Activated CD4-positive, alpha-beta T cell treated with anti-CD3 and anti-CD28 coated beads for 48 hours (primary cell): ENCODE measurements at places on chromosomes 11 and 22.
A peak's percentile ranks its signal among the peaks of the same experiment; 100 is the strongest.

DNA sequence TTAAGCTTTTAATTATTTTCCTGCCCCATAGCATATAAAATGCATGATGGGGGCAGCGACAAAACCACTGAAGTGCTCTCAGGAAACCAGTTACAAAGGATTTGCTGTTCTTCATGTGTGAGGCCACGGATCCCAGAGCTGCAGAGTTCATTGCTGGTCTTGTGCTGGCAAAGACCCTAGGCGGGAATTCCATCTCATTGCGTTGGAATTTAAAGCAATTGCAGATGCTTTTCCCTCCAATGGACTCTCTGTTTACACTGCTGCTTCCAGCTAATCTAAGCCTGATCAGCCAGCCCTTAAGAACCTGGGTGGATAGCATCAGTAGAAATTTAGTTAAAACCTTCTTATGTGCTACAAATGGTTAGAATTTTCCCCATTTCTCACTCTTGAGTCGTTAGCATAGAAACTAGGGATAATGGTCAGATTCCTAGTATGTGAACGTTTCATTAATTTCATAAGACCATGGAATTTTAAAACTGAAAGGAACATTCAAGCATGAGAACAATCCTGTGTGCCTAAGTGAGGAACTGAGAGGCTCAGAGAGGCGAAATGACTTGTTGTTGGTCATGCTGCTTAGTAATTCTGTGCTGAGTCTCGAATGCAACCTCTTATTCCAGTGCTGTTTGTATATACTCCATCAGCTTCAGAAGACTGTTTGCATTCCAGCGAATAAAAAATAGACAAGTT is 36.1 kb upstream of the ADSL start:
- DNase-seq = no peak

GRCh38 chr11:117144477-117145392 is 648 bp downstream of the PAFAH1B2 start:
- DNase-seq = peak; percentile 38

- no peak for DNase-seq
Observed at GRCh38 chr11:119352857-119353260, 6.4 kb upstream of the MFRP start.

DNA sequence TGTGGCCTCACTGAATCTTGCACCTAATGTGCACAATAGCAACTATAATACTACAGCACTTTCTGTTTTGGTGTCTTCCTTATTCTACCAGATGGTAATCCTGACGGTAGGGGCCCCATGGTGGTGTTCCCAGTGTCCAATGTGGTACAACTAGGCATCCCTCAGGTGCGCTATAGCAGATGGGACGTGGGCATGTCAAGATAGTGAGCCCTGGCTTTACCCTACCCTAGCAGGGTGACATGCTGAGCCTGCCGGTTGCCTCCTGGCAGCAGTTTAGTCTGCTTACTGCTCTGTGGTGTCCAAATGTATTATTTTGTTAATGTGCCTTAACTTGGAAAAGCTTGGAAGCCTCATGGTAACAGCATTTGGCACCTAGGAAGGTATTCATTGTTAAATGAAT is 19.2 kb downstream of the ACO2 start:
- DNase-seq = no peak

DNA sequence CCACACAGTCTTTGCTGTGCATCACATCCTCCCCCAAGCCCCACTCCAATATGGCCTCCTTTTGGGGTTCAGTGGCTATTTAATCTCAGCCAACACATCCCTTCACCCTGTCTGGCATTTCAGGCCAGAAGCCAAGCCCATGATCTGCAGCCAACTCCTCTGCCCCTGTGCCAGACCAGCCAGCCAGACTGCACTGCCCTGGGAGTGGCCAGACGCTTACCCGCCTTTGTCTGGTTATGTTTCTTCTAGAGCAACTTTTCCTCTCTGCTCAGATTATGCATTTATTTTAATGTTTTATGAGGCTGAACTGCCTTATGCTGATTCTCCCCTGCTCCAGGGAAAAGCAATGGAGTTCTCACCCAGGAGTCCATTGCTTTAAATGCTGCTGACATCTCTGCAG is 206.7 kb upstream of the TBCEL start:
- DNase-seq = no peak

GRCh38 chr11:72079819-72080325 is 470 bp downstream of the NUMA1 start:
- DNase-seq = no peak

DNA sequence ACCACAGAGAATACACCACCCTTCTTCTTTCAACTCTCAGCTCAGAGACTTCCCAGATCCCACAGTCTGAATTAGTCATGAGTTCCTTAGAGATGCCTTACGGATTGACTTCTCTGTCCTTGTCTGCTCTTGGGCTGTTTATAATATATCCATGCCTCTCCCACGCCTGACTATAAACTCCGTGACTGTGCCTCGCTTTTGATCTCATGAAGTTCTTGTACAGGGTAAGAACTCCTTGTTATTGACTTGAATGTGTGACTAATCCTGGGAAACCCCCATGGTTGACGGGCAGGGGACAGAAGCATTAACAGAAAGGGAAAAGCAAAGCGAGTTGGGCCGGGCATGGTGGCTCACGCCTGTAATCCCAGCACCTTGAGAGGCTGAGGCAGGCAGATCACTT is 62.4 kb upstream of the POU2AF1 start:
- DNase-seq = peak; percentile 36

- no peak for DNase-seq
Observed at GRCh38 chr22:28025866-28026575, 107.0 kb upstream of the PITPNB start.

GRCh38 chr11:128625746-128626145 is 38.4 kb upstream of the ETS1 start:
- no peak for DNase-seq

DNA sequence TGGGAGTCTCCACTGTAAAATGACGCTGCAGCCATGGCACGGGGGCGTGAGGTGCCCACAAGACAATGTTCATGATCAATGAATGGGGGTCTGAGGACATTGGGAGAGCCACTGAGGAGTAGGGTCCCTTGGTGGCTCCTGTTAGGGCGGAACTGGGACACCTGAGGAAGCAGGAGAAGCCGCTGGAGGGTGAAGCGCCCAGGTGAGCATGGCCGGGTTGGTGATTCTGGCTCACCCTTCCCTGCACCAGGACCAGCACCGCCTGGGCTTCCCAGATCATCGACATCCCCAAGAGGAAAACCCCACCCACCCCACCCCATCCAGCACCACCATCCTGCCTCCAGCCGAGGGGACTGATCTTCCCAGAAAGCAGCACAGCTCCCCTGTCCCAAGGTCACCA is 30.6 kb downstream of the SHANK2 start:
- DNase-seq = no peak

GRCh38 chr11:31714840-31715239 is 96.3 kb downstream of the PAX6 start:
- DNase-seq = no peak

GRCh38 chr11:35007277-35007676 is 90.9 kb downstream of the PDHX start:
- no peak for DNase-seq

DNA sequence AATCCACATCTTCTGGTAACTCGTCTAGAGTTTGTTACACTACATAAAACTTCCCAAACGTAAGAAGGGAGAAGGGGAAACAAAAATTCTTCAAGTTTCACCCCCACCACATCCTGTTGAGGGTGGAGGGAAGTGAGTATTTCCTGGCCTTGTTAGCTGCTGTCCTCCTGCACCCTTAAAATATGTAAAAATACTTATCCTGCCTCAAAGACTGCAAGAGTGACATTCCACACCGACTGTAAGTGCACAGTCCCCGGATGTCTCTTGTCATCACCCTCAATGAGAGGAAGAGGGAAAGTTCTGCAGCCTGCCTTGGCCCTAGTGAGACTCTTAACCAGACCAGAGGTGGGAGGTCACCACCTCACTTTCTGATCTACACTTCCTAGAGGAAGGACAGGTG is 3.3 kb downstream of the TMEM121B start:
- no peak for DNase-seq

GRCh38 chr22:46963672-46964545 is 201.5 kb downstream of the TBC1D22A start:
- no peak for DNase-seq

GRCh38 chr11:104113541-104113940 is 50.4 kb downstream of the PDGFD start:
- no peak for DNase-seq

DNA sequence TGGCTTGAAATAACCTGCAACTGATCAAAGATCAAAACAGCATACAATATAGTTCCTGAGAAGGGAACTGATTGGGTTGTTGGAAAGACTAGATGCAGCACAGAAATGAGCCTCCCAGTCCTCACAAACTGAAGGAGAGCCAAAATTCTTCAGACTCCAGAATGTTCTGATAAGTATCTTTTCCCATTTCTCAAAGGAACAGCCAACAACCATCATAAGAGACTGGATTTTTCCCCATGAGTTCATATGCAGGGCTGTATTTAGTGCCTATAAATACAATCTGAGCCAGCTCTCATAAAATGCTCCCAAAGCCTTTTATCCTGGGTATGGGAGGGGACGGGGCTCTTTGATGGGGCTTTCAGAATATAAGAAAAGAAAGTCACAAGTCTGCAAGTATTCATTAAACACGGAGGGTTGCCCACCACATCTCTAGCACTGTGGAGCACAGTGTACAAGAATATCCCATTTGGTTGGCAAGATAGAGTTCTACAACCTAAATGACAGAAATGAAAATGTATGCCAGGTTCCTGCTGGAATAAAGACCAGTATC is 50.7 kb upstream of the LYVE1 start:
- DNase-seq = no peak

DNA sequence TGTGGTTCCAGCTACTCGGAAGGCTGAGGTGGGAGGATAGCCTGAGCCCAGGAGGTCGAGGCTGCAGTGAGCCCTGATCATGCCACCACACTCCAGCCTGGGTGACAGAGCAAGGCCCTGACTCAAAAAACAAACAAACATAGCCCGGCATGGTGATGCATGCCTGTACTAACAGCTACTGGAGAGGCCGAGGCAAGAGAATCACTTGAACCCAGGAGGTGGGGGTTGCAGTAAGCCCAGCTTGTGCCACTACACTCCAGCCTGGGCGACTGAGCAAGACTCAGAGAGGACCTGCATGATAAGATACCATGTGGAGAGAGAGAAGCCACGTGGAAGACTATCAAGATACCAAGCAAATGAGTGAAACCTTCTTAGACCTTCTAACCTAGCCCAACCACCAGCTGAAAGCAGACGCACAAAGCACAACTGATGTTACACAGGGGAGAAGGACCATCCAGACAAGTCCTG is 36.1 kb downstream of the AMBRA1 start:
- DNase-seq = no peak

GRCh38 chr11:131592734-131593133 is 222.3 kb downstream of the NTM start:
- no peak for DNase-seq

DNA sequence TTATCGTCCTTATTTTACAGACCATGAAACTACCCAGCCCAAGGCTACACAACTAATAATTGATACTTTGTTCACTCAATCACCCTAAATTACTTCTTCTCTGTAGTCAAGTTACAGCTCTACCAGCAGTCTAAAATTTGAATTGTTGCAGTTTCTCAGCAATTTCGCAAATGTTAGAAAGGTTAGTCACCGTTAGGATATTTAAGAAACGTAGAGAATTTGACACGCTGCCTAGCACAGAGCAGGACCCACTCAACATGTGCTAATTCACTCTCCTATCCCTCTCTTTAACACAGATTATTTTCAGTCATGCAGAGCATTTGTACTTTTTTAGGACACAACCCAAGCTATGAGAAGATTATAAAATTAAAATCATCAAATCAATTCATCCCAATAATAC is 771.1 kb upstream of the LUZP2 start:
- no peak for DNase-seq

DNA sequence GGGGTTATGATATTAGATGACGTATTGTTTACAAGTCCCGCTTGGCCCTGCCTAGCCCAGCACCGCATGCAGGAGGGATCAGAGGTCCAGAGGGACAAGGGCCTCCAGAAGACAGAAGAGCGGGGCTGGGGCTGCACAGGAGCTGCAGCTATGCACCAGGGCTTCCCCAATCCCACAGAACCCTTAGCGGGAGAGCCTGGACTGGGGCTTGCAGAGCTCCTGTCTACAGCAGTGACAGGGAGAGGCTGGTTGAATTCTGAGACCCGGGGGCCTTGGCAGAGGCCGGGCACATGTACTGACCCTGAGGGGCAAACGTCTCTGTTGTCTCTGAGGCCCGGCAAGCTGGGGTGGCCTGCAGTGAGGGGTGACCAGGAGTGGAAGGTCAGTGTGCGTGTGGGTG is 6.9 kb downstream of the KIAA0930 start:
- DNase-seq = no peak

GRCh38 chr22:36065775-36066544 is 37.3 kb upstream of the RBFOX2 start:
- peak; percentile 81 for DNase-seq

- DNase-seq = no peak
Observed at GRCh38 chr11:130323452-130324450, 9.0 kb upstream of the ZBTB44 start.

- no peak for DNase-seq
Observed at GRCh38 chr11:100467821-100468508, 219.1 kb upstream of the ARHGAP42 start.

DNA sequence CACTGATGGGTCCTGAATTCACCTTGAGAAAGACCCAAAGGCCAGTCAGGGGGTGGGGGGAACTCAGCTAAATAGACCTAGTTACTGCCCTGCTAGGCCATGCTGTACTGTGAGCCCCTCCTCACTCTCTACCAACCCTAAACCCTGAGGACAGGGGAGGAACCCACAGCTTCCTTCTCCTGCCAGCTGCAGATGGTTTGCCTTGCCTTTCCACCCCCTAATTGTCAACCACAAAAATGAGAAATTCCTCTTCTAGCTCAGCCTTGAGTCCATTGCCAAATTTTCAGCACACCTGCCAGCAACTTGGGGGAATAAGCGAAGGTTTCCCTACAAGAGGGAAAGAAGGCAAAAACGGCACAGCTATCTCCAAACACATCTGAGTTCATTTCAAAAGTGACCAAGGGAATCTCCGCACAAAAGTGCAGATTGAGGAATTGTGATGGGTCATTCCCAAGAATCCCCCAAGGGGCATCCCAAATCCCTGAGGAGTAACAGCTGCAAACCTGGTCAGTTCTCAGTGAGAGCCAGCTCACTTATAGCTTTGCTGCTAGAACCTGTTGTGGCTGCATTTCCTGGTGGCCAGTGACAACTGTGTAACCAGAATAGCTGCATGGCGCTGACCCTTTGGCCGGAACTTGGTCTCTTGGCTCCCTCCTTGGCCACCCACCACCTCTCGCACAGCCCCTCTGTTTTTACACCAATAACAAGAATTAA is 2.4 kb upstream of the TTC36 start:
- DNase-seq = no peak

GRCh38 chr11:96143041-96143521 is 199.9 kb downstream of the MAML2 start:
- DNase-seq = no peak
